ENCODE measurements at places on chromosomes 11 and 22. TPM values are rescaled to one million over a fixed set of nuclear protein-coding genes. Genes with fewer than 3 reads are reported as not detected.

TMEM132A gene
- total RNA-seq: 0.31 TPM

NAV2 gene
- total RNA-seq: 0.20 TPM

TLCD5 gene
- total RNA-seq: 0.08 TPM

OLFML1 gene
- not detected for total RNA-seq

NAGA gene
- total RNA-seq: 21.2 TPM

MRGPRE gene
- total RNA-seq: not detected

TIMP3 gene
- not detected for total RNA-seq

MAML2 gene
- total RNA-seq: 29.4 TPM

POTEH gene
- total RNA-seq: not detected

HPX gene
- total RNA-seq: 0.39 TPM

SLC1A2 gene
- total RNA-seq: not detected

MS4A12 gene
- not detected for total RNA-seq

OR56B4 gene
- total RNA-seq: not detected

GAS2 gene
- 2.3 TPM for total RNA-seq

SNX32 gene
- 1.5 TPM for total RNA-seq

GDPD4 gene
- total RNA-seq: not detected

ACER3 gene
- 9.7 TPM for total RNA-seq

ADM2 gene
- total RNA-seq: 4.6 TPM

DRAP1 gene
- total RNA-seq: 165 TPM

HTR3A gene
- total RNA-seq: not detected

CCDC188 gene
- 0.14 TPM for total RNA-seq

INSC gene
- 0.10 TPM for total RNA-seq

OR51B6 gene
- not detected for total RNA-seq

PNPLA5 gene
- not detected for total RNA-seq

BACE1 gene
- total RNA-seq: 0.72 TPM

C11orf87 gene
- total RNA-seq: not detected

POU2F3 gene
- total RNA-seq: not detected

CABP4 gene
- total RNA-seq: 3.7 TPM

TSGA10IP gene
- total RNA-seq: not detected

AIP gene
- 142 TPM for total RNA-seq

GNG3 gene
- not detected for total RNA-seq

LUZP2 gene
- total RNA-seq: not detected

ASPHD2 gene
- 8.8 TPM for total RNA-seq

CNGA4 gene
- not detected for total RNA-seq

TMEM86A gene
- total RNA-seq: 2.3 TPM

RASL10A gene
- total RNA-seq: 1.2 TPM

MMP8 gene
- total RNA-seq: not detected

OR5B21 gene
- total RNA-seq: 0.26 TPM

RBM4 gene
- 123 TPM for total RNA-seq

C22orf31 gene
- total RNA-seq: not detected

CYB5R3 gene
- total RNA-seq: 57.4 TPM

OR51E2 gene
- not detected for total RNA-seq

OR5P2 gene
- total RNA-seq: not detected

Measured in activated naive CD4-positive, alpha-beta T cell treated with anti-CD3 and anti-CD28 coated beads, Interleukin-2, amount 10 ng/mL, durations not matched to agents 5 hours and 36 hours (primary cell).